ENCODE measurements at places on chromosomes 13 and 19.

GRCh38 chr19:7678971-7679751 lies 1.5 kb upstream of the TRAPPC5 start:
- DNase-seq = peak; percentile 88

- DNase-seq = no peak
Measured at GRCh38 chr19:33465371-33465770, 56.2 kb downstream of the PEPD start.

- DNase-seq = peak; percentile 23
Measured at GRCh38 chr13:44542361-44542760, 33.8 kb downstream of the TSC22D1 start.

DNA sequence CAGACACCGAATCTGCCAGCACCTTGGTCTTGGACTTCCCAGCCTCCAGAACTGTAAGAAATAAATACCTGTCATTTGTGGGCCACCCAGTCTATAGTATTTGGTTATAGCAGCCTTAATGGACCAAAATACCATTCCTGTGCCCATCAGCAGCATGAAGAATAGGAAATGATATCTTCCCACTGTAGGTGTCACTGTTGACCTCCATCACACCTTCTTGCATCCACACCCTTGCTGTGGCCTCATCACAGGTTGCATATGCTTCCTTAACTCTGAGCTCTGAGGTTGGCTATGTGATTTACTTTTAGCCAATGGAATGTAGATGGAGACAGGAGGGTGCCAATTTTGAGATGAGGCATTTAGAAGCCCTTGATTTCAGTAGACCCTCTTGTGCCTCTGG lies 242.0 kb upstream of the TSHZ3 start:
- DNase-seq = peak; percentile 5

- DNase-seq = no peak
Measured at GRCh38 chr19:1736280-1736679, 17.0 kb upstream of the ONECUT3 start.

- no peak for DNase-seq
Measured at GRCh38 chr19:37045140-37045539, 33.1 kb upstream of the ZNF420 start.

- DNase-seq = no peak
Measured at GRCh38 chr13:113782472-113782871, 23.4 kb downstream of the TMEM255B start.

DNA sequence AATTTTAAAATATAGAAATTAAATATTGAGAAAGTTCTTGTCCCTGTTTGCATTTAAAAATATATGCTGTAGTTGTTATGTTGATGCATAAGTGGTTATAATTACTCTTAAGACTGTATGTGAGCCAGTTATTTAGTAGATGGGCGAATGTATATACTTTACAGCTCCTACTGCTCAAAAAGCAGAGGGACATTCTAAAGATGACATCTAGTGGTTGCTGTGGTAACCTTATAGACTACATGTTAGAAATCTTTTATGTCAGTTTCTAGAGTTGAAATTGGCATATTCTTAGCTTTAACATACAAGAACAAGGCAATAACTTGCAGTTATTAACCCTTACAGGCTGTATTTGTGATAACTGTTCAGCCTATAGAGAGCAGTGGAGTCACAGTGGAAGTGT lies 160.5 kb downstream of the OLFM4 start:
- no peak for DNase-seq
